ENCODE measurements at places on chromosomes 4 and X.

- no peak for DNase-seq
These were observed 32.7 kb downstream of the NUDT6 start for GRCh38 chr4:122889726-122890125.

DNA sequence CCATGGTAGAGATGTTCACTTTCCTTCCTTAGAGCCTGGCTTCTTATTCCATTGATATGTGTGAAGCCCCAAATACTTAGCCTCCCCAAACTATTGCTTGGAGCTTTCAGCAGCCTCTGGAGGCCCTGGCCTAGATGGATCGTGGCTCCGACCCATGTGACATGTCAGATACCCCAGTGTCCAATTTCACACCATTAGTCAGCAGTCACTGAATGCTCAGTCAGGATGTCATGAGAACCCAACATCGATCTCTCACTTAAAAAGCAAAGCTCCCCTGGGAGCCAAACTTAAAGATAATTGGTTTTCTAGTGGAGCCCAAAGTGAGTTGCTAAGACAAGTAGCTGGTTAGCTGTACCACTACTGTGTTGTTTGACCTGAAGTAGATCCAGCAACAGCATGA is 41.6 kb upstream of the IGSF1 start:
- no peak for DNase-seq

GRCh38 chr4:108365551-108365950 is 196.8 kb upstream of the LEF1 start:
- DNase-seq, result no peak

DNA sequence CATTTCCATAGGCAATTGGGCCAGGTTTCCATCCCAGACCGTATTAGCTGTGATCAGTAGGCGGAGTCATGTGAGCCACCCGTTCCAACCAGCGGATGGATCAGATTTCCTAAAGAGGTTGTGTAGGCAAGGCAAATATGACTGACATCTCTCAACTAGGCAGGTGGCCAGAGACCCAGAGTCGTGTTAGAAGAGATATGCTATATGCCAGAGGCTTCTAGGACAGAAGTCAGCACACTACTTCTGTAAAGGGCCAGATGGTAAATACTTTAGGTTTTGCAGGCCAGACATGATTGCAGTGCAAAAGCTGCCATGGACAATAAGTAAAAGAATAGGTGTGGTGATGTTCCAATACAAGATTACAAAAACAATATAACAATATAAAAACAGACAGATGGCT is 788.4 kb downstream of the RPA4 start:
- no peak for DNase-seq
